Progenitor cell of endocrine pancreas (in vitro differentiated cells): ENCODE measurements at places on chromosomes 11 and 22.

DNA sequence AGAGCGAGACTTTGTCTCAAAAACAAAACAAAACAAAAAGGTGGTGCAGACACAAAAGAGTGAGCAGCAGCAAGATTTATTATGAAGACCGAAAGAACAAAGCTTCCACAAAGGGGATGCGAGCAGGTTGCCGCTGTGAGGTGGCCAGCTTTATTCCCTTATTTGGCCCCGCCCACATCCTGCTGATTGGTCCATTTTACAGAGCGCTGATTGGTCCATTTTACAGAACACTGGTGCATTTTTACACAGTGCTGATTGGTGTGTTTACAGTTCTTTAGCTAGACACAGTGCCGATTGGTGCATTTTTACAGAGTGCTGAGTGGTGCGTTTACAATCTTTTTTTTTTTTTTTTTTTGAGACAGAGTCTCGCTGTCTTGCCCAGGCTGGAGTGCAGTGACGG, 77.4 kb downstream of the CECR2 start:
- no peak for DNase-seq
- H3K4me3 ChIP-seq, result no peak overlapping the region
- H3K27me3 ChIP-seq, result no peaks in the 10 kb centered on the region

DNA sequence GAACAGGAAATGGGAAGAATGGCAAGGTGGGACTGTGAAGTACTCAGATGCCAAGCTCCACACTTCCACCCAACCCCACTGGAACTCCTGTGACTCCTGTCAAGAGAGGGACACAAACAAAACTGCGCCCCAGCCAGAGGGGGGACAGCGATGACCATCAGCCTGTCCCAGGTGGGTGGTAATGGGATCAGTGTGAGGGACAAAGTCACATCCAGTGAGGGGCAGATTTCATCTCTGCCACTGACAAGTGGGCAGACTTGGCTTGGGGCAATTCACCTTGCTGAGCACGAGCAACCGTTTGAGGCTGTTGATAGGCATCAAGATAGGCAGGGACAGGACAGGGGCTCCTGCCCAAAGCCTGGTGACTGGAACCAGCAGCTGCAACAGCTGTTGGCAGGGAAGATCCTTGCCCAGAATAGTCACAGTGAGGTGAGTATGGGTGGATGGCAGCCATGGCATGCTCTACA, 105.4 kb upstream of the PITPNB start:
- no peak overlapping the region for H3K4me3 ChIP-seq
- H3K4me1 ChIP-seq, result peaks cover 39% of the 10 kb centered on the region
- no peaks in the 10 kb centered on the region for H3K36me3 ChIP-seq

DNA sequence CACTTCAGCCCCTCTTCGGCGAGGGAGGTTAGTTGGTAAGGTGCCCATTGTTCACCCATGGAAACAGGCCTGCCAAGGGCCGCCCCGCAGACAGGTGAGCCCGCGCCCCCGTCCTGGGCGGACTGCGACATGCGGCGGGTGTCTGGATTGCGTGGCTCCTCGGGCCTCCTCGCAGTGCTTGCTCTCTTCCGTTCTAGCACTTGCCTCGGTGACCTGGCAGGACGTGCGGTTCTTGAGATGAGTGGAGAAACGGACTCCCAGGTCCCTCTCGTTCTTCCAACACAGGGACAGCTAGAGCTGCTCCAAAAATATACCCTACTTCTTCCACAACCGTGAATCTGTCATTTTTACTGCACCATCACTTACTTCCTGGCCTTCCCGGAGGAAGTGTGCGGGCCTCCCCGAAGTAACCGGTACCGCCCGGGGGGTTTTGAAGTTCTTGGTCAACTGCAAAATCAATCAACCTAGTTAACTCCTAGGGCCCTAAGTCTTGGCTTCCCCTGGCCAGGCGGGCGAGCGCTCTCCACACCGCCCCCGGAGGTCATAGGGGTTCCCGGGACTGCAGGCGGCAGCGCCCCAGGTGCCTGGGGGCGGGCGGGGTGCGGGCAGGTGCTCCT, 745 bp upstream of the ZBTB44 start:
- H3K36me3 ChIP-seq, result no peaks in the 10 kb centered on the region
- H3K27me3 ChIP-seq, result no peaks in the 10 kb centered on the region
- peaks cover 44% of the 10 kb centered on the region for H3K4me1 ChIP-seq
- peak overlapping the region; percentile 97 for H3K27ac ChIP-seq

GRCh38 chr11:59380263-59381059, 21.8 kb downstream of the OR5AN1 start:
- H3K27ac ChIP-seq, result no peak overlapping the region
- no peaks in the 10 kb centered on the region for H3K4me1 ChIP-seq
- DNase-seq, result no peak
- no peaks in the 10 kb centered on the region for H3K36me3 ChIP-seq
- no peaks in the 10 kb centered on the region for H3K27me3 ChIP-seq

GRCh38 chr22:43956805-43957463, 1.7 kb downstream of the SAMM50 start:
- DNase-seq, result no peak
- H3K27me3 ChIP-seq, result no peaks in the 10 kb centered on the region
- H3K36me3 ChIP-seq, result peaks cover 2% of the 10 kb centered on the region
- H3K27ac ChIP-seq, result peak overlapping the region; percentile 95

GRCh38 chr11:132496341-132496740, 1036.0 kb downstream of the OPCML start:
- DNase-seq, result no peak
- H3K27me3 ChIP-seq, result peaks cover 16% of the 10 kb centered on the region
- no peaks in the 10 kb centered on the region for H3K36me3 ChIP-seq
- no peak overlapping the region for H3K4me3 ChIP-seq

DNA sequence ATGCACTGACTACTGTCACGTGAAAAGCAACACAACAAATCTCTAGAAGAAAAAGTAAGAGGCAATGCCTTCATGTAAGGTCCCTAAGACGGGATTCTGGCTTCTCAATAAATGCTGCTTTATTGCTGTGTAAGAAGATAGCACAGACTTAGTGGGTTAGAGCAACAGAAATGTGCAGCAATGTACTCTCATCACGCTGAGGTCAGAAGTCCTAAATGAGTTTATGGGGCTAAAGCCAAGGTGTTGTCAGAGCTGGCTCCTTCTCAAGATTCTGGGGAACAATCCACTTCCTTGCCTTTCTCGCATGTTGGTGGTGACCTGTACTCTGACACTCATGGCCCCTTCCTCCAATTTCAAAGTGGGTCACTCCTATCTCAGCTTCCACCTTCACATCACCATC, 93.4 kb downstream of the SHANK2 start:
- no peak overlapping the region for H3K4me3 ChIP-seq
- H3K27me3 ChIP-seq, result no peaks in the 10 kb centered on the region
- H3K27ac ChIP-seq, result no peak overlapping the region
- DNase-seq, result no peak
- peaks cover 12% of the 10 kb centered on the region for H3K36me3 ChIP-seq

DNA sequence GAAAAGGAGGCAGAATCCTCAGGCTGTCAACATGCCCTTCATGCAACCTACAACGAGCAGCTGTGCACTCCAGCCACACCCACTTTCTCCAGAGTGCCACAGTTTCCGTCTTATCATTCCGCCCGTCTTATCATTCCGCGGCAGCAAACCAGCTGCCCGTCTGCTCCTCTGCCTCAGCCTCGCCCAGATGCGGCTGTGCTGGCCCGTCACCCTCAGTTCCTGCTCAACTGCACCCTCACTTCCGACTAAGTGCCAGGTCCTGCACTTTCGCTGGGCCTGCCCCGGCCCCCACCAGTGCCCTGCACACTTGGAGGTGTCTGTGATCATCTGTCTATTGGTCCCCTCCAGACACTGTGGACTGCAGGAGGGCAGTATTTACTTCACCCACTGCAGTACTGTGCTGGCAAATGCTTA, 43.7 kb downstream of the MICAL3 start:
- peak overlapping the region; percentile 50 for H3K27ac ChIP-seq
- peaks cover 5% of the 10 kb centered on the region for H3K4me1 ChIP-seq
- H3K36me3 ChIP-seq, result peaks cover 2% of the 10 kb centered on the region
- no peaks in the 10 kb centered on the region for H3K27me3 ChIP-seq
- no peak for DNase-seq
